ENCODE measurements at places on chromosomes 11 and 22.

GRCh38 chr11:34049028-34049427 is 2.5 kb upstream of the CAPRIN1 start:
- DNase-seq, result no peak

DNA sequence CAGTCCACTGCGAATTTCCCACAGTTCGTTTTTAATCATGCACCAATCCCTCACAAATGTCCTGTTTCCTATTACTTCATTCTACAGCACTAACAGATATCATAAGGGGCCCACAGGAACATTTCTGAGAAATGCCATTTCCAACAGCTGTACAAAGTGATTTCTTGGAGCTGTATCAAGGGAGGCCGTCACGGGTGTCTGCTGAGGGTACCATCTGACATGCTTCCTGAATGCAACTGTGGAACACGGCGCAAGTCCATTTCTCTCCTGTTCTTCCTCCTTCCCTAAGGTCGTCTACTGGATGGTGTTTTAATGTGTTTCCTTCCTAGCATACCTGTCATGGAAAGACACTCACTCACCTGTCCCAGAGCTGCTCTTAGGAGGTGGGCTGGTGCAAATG is 320.7 kb downstream of the LARGE1 start:
- DNase-seq, result no peak

DNA sequence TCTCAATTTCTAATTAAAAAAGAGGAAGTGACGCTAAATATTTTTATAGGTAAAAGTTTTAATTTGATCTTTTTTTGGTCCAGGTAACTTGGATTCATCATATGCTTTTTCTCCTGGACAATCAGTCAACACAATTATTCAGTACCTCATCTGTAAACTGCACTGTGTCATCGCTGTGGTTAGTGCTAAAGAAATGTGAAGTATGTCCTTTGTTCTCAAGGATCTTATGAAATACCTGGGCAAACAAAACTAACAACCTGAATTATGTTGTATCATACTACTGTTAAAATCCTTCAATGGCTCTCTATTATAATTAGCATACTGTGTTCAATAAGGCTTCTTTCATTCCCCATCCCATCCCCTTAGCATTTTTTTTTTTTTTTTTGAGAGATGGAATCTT is 19.9 kb upstream of the SCN3B start:
- DNase-seq, result no peak

- DNase-seq, result peak; percentile 14
Measured at GRCh38 chr22:29071261-29072045, 1.4 kb upstream of the KREMEN1 start.

DNA sequence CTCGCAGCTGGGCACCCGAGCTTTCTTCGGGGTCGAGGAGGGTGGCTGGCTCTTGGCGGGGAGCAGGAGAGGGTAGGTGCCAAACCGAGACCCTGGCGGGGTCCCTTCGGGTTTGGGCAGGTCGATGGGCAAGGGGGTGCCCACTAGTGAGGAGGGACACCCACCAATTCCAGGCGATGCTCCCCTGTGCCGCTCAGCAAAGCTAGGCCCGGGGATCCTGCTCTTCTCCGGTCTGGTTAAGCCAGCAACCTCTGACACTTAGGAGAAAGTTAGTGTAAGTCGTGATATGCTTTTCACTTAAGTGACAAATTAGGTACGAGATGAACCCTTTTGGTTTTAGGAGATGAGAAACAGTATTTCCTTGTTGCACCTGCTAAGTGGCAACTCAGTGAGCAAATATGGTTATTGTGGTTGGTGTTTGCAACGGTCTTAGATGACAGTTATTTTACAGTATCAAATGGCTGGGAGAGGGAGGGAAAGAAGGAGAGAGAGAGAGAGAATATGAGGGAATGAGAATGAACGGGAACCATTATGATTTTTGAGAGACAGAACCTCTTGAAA is 565 bp downstream of the NUCB2 start:
- peak; percentile 51 for DNase-seq

- DNase-seq, result no peak
Measured at GRCh38 chr11:112778091-112778876, 182.9 kb upstream of the NCAM1 start.

DNA sequence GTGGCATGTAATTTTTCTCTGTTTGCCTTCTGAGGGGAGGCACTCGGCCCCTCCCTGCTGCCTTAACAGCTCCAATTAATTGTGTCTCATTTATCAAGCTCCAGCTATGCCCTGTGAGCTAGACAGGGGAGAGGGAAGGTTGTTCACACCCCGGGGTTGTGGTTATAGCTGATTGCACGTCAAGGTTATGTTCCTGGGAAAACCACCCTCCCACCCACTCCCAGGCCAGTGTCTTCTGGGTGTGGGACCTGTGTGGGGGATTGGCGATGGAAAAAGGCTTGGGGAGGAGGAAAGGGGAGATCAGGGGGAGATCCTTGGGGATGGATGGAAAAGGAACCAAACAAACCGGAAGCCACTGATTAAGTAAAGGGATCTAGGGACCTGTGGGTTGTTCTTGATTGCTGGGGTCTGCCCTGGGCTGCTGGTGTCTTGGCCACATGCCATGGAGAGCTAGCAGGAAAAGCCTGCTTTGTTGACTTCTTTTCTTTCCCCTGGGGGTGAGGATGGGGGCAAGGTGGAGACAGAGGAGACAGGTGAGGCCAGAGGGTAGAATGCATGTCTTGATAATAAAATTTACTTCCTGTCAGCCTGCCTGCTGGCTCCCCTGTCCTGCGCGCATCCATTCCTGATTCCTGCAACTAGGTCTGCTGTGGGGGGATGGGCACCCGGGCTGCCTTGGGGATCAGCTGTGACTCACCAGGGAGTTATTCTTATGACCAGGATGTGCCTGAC is 13.5 kb upstream of the SORL1-AS1 start:
- DNase-seq, result peak; percentile 93
